Stimulated activated naive CD8-positive, alpha-beta T cell treated with anti-CD3 and anti-CD28 coated beads, Interleukin-15, Interleukin-2, amounts not matched to agents 100 U/mL and 50 U/mL, for 24 hours (primary cell): ENCODE measurements at places on chromosomes 11 and 22.
A peak's percentile ranks its signal among the peaks of the same experiment; 100 is the strongest.

DNA sequence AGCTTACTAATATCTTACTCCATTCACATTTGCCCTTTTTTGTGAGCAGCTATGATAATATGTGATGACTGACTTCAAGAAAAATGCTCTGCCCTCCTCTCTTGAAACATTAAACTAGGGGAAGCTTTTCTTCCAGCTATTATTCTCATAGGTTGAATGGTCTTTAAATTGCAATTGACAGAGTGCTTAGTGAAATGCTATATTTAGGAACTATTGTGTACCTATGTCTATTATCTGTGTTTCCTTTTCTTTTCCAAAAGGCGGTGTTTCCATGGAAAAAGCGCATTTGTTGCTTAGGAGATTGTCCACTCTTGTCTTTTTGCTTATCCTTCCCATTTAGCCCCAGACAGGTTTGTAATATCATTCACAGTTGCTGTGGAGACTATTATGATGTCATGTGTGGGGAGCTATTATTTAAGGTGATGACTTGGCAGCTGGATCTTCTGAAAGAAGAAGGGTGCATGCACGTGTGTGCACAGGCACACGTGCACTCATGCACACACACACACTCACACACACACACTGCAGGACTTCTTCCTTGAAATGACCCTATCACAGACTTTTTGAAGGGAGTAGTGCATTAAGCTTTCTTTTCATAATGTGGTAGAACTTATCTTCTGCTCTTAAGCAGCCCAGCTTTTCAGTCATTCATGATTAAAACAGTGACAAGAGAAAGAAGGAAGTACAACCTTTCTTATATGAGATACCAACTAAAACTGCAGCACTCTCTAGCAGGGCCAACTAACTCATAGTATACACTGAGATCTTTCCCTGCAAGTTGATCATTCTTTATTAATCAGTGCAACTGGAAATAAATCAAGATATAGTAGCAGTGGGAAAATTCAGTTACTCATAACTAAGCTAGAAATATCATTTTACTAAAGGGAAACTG, 340.8 kb upstream of the MTNR1B start:
- DNase-seq, result no peak

GRCh38 chr11:124724979-124725718, 14.6 kb upstream of the NRGN start:
- DNase-seq, result no peak

DNA sequence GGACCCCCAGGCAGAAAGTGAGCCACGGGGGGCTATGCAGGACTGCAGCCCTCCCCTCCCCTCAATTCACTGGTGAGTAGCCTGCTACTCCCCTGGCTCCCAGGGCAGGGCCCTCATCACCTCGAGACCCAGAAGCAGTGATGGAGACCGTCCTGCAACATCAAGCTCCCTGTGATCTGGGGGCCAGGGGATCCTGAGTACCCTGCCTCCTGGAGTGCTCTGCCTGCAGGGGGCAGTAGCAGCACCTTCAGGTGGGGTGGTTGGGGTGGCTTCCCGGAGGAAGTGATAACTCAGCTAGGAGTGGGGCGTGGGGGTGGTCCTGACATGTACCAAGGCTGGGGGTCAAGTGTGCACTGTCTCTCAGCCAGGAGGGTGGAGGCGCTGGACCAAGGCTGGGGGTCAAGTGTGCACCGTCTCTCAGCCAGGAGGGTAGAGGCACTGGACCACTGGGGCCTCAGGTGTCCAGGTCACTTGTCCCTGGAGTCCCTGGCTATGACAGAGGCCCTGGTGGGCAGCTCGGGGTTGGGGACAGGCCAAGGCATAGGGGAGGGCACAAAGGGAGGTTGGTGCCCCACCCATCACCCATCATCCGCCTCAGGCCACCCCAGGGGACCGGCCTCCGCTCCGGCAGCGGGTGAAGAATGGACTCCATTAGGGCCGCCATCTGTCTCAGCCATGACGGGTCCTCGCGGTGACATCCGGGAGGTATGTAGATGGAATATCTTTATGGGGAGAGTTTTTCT, 9.4 kb downstream of the RTN4R start:
- peak; percentile 57 for DNase-seq

DNA sequence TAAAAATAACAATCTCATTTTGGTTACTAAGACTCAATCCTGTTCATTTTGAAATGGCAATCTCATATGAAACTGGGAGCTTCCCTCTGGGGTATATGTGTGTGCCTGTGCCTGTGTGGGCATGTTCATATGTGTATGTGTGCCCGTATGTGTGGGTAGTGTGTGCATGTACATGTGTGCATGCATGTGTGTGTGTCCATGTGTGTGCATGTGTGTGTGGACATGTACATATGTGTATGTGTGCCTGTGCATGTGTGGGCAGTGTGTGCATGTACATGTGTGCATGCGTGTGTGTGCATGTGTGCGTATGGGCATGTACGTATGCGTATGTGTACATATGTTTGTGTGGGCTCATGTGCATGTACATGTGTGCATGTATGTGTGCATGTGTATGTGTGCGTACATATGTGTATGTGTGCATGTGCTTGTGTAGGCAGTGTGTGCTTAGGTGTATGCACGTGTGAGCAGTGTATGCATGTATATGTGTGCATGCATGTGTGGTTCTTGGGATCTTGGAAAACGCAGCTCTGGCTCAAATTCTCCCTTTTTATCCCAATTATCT, 24.5 kb upstream of the CACNG2 start:
- no peak for DNase-seq

GRCh38 chr11:60924110-60924905, at the start of gene TMEM132A:
Gene TMEM132A (plus strand): TSS chr11:60924460. CDS start chr11:60924634, 174 bp downstream.
- DNase-seq, result no peak

- no peak for DNase-seq
These were observed 56.2 kb upstream of the GLYAT start for GRCh38 chr11:58787903-58788302.

- no peak for DNase-seq
These were observed 130.7 kb downstream of the MN1 start for GRCh38 chr22:27670701-27671412.

GRCh38 chr11:16587670-16588069, 150.8 kb upstream of the C11orf58 start:
- DNase-seq, result no peak

DNA sequence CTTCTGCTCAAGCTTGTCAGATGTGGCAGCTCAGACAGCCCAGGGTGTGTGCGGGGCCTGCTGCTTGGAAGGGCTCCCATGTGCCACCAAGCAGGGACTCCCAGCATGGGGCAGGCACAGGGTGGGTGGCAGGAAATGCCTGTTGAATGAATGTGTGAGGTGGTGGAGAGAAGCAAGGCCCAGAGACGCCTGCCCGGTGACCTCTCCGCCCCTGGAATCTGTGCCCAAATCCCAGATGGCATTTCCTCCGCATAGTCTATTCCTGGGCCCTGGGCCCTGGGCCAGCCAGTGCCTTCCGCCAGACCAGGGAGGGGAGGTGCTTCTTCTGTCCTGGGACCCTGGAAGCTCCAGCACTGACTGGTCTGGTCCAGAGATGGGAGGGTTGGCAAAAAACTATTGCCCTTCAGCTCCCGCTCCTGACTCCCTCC, 3.7 kb downstream of the CST6 start:
- DNase-seq, result no peak

GRCh38 chr22:49411236-49411635, 416.4 kb downstream of the BRD1 start:
- no peak for DNase-seq

DNA sequence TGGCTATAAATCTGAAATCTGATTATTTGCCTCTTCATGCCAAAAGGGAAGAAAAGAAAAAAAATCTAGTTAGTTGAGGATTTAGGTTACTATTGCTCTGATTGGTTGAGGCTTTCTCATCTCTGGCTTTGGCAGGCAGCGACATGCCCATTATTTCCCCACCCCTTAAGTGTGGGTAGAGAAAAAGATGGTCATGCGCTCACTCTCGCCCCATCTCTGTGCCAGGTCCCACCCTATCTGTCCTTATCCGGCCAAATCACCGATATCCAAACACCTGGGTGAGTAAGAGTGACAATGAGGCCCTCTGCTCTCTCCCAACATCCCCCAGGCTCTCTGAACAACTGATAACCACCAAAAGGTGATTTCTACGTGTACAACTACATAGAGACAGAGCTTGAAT, 31.2 kb upstream of the SNX19 start:
- DNase-seq, result no peak

- no peak for DNase-seq
These were observed 99.6 kb downstream of the KIAA1671 start for GRCh38 chr22:25051983-25052710.

DNA sequence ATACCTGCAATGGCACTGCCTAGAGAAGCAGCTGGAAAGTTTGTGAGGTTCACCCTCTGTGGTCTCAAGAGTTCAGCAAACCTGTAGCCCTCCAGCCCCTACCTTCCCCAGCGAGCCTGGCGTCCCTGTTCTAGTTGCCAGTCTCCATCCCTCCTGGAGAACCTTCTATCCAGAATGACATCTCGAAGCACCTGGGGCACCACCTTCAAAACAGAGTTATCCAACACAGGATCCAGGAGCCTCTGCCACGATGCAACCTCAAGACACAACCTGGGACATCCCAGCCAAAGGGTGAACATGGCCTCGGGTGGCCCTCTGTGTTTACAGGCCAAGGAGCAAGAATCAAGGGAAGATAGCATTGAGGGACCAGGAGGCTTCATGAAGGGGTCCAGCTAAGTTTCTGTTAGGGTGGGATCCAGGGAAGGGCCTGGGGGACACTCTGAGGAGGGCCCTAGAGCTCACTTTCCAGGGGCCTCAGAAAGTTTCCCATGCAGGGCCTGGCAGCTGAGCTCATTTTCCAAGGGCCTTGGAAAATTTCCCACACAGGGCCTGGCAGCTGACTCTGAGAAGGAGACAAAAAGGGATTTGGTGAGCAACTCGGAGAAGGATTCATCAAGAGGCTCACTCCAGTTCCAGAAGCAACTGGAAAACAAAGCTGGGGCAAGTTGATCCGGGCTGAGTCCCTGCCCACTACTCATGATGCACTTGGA, 36.9 kb upstream of the SYT13 start:
- DNase-seq, result no peak

DNA sequence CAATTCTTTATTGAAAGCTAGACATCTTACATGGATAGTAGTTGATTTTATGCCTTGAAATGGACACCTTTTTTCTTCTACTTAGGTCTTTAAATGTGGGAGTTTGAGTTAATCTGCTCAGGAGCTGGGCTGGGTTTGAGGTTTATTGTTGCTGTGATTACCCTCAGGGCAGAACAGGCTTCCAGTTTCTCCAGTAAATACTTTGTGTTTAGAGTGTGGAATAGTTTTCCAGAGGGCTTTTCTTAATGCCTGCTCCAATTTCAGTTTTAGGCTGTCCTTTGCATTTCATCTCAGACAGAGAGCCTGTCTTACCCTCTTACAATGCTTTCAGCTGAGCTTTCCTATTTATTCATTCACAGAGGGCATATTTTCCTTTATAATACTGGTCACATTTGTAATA, 69.9 kb upstream of the ADORA2A start:
- DNase-seq, result no peak

GRCh38 chr11:106787454-106787853, 230.8 kb downstream of the GUCY1A2 start:
- no peak for DNase-seq

DNA sequence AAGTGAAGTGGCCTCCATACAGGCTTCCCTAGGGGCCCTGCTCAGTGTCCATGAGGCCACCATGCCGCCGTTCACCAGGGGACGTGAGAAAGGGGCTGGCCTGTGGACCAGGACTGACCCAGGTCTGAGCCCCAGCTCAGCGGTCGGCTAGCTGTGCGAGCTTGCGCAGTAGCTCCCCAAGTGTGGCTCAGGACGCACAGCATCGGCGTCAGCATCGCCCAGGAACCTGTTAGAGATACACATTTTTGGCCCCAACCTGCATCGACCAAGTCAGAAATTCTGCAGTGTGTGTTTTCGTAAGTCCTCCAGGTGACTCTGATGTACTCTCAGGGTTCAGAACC, 429 bp downstream of the TP53AIP1 start:
- no peak for DNase-seq

- no peak for DNase-seq
These were observed 33.4 kb upstream of the MICAL2 start for GRCh38 chr11:12076840-12077534.

DNA sequence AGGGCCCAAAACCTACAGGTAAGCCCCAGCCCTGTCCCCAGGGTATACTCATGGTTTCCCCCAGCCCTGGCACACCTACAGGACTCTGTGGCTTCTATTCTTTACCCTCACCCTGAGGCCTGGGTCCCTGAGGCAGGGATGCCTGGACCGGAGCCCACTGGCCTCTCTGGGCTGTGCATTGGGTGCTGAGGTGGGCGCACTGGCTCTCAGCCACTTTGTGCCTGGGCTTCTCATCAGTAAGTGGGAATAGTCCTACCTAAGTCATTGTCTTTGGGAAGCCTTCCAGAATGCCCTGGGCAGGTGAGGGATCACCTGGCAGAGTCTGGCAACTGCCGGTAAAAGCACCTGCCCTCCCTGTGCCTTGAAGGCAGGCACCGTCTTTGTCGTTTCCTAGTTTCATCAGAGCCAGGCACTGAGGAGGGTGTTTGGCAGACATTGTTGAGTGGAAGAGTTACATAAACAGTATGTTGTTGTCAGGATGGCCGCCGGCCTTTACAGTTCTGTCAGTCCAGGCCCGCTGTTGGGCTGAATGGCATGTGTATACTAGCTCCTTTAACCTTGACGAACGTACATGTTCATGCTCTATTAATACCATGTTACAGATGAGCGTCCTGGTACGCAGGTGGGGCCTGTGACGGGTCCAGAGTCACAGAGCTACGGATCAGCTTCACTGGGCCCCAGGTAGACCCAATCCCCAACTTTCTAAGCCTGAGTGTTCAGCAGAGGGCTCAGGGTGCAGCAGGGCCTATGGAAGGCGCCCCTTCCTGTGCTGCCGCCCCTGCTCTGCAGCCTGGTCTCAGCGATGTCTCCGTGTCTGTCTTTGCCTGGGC, 23.0 kb downstream of the SHANK3 start:
- DNase-seq, result no peak

DNA sequence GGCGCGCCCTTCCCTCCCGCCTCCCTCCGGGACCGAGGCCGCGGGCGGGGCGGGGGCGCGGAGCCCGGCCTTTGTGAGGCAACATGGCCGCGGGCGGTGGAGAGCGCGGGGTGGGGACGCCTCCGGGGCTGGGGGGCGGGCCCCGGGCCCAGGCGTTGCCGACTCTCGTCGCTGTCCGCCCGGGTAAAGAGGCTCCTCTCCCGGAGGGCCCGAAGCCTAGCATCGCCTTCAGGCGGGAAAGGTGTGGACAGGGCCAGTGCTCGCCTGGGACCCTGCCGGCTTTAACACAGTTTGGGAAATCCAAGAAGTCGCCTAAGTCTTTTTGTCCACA, 369 bp downstream of the DGCR8 start:
- DNase-seq, result peak; percentile 79

DNA sequence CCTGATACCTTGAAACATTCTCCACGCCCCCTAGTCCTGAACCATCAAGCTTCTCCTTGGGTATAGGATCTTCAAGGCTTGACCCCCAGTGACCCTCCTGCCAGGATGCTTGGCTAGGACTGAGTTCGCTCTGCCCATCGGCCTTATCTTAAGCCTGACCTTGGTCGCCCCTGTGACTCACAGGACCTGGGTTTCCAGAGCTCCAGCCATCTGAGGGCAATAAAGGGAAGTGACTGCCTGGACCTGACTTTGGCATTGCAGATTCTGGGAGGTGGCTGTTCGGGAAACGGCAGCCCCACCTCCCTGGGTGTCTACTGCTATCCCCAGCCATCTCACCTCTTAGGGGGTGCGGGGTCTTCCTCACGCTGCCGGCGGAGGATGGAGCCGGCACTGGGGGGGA, 15.4 kb downstream of the CARD10 start:
- no peak for DNase-seq
